ENCODE measurements at places on chromosomes 3 and 15.
A peak's percentile ranks its signal among the peaks of the same experiment; 100 is the strongest.

- DNase-seq: no peak
Observed at GRCh38 chr3:156443079-156443478, 111.8 kb downstream of the SSR3 start.

- no peak for DNase-seq
Observed at GRCh38 chr15:48541341-48542278, 103.9 kb downstream of the FBN1 start.

DNA sequence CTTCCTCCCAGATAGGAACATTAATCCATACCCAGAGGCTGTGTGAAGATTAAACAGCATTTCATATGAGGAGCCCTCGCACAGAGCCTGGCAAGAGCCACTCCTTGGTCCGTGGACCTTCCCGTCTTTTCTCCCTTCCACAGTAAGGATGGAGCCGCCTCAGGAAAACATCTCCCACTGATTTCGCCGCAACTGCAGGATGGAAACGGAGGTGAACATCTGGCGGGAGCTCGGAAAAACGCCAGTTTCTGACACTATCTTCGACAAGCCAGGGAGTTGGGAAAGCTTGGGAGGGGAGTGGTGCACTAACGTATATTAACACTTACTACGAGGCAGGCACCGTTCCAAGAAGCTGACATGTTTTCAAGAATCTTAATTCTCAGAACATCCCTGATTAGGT is 157.9 kb downstream of the XXYLT1 start:
- no peak for DNase-seq

GRCh38 chr3:68007621-68008226 is 353.3 kb upstream of the SUCLG2 start:
- peak; percentile 11 for DNase-seq

- no peak for DNase-seq
Observed at GRCh38 chr15:39801641-39802309, 19.1 kb upstream of the FSIP1 start.

DNA sequence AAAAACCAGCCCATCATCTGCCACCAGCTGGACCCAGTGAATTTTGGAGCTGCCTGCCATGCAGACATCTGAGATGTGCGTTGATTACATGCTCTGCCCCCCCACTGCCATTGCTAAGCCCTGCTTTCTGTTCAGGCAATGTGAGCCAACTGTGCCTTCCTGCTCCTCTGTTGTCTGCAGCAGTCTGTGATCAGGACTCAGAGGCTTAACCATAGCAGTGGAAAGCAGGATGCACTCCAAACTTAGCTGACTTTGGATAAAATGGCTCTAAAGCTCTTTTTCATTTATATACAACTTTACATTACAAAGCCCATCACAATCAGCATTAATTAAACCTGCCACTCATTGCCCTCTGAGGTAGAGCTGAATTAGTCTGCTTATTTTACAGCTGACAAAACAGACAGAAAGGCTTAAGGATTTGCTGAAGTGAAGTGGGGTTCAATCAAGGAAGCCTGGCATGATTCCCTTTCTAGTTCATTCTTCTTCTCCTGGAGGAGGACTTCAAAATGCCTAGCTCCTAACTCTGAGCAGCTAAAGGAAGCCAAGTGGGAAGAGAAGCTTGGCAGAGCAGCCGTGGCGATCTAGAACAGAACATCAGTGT is 15.7 kb upstream of the RPS27L start:
- no peak for DNase-seq

DNA sequence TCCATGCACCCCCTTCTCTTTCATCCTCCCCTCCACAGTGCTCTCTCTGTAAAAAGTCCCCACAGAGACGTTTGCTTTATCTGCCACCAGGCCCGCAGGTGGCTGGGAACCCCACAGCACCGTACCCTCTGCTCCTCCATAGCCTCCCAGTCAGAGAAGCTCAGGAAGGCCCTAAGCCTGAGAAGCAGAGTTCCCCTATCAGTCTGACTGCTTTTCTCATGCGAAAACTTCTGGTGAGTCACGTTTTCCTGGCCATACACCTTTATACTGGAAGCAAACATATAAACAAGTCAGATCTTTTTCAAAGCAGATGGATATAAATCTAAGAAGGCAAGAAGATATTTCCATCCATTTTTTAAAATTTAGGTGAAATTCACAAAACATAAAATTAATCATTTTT is 51.5 kb upstream of the MEF2A start:
- no peak for DNase-seq

DNA sequence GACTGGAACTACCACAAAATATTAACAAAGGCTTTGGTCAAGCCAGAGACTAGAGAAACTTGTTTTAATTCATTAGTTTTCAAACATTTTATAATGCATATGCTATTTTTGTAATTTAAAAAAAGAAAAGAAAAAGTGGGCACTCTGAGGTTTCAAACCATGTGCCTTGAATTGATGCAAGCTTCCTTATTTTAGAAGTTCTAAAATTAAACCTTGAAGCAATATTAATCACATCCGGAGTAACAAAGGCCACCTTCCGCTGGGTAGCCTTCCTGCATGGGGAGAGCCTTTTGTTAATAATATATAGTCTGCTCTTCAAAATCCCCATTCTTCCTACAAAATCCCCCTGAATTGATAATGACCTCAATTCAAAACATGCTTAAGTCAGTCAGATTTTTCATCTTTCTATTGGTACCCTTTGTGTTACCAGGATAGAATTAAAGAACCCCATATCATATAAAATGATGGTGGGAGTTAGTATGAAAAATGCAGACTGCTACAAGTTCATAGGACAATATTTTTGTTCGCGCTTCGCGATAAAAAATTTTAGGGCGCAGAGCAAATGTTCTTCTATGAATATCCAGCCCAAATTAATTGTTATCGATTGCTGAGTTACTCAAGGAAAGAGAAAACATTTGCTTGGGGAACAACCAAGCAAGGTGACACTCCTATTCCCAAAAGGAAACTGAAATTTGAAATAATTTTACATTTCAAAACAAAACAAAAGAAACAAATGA is 30.6 kb downstream of the LDHAL6B start:
- no peak for DNase-seq

DNA sequence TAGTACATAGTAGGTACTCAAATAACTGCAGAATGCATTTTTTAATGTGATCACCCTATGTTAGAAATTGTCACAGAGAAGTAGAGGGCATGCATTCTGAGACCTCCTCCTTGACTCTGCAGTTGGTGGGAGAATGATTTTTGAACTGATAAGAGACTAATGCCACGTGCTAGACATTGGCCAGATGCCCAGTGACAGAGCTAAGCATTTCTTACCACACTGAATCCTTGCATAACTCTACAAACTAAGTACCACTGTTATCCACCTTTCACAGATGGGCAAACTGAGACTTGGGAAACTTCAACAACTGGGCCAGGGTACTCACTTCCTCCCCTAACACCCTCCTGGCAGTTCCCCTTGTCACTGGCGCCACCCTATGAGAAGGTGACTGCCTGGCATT is 33.5 kb upstream of the SPATA12 start:
- no peak for DNase-seq

- no peak for DNase-seq
Observed at GRCh38 chr15:73593304-73594074, 39.7 kb downstream of the NPTN start.
